Nucleus accumbens (tissue), 56 donors: ENCODE measurements at places on chromosomes 11 and 22.

DNA sequence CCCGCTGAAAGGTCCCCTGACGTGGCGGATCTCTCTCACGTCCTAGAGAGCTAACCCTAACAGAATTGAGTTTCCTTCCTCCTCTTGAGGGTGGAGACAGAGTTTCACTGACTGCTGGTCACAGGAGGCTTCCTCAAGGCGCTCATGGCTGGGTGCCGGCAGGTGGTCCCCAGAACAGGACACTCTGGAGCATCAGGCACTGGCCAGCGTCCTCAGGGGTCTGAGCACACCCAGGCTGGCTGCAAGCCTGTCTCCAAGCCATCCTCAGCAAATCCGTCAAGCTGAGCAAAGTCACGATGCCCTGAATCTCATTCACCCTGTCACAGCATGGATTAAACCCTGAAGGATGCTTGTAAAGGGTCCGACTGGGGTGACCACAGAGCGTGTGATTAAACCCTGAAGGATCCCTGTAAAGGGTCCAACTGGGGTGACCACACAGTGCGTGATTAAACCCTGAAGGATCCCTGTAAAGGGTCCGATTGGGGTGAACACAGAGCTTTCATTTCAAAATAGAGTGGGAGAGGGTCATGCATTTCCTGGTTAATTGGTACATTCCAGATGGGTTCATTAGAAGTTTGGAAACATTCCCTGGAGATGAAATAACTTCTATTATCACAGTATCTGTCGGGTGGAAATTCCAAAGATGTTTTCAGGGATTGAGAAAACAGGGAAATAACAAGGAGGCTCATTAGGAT, 473.0 kb downstream of the BRD1 start:
- DNase-seq: no peak

GRCh38 chr11:119844808-119845207, 115.8 kb upstream of the NECTIN1 start:
- DNase-seq: no peak

- no peak for DNase-seq
Measured at GRCh38 chr22:50608996-50609395, 8.4 kb downstream of the MAPK8IP2 start.

- DNase-seq: no peak
Measured at GRCh38 chr11:71238285-71238875, 14.0 kb downstream of the SHANK2 start.

GRCh38 chr11:2669634-2670469, 29.9 kb downstream of the KCNQ1OT1 start:
- no peak for DNase-seq

- DNase-seq: no peak
Measured at GRCh38 chr11:99351624-99352023, 330.9 kb downstream of the CNTN5 start.

GRCh38 chr11:130781931-130782330, 134.3 kb downstream of the SNX19 start:
- no peak for DNase-seq
